ENCODE measurements at places on chromosomes 12 and 14. TPM values are rescaled to one million over a fixed set of nuclear protein-coding genes. Genes with fewer than 3 reads are reported as not detected.

The MED6 gene
- 42.1 TPM for polyA plus RNA-seq

The KRT6A gene
- polyA plus RNA-seq, result not detected

The BCL11B gene
- 0.26 TPM for polyA plus RNA-seq

The PLXNC1 gene
- polyA plus RNA-seq, result 3.8 TPM

The NID2 gene
- not detected for polyA plus RNA-seq

The PTPRR gene
- 977 TPM for polyA plus RNA-seq

The JAG2 gene
- polyA plus RNA-seq, result 0.95 TPM

The NOVA1 gene
- 80.3 TPM for polyA plus RNA-seq

The ANKRD52 gene
- 10.7 TPM for polyA plus RNA-seq

The ST8SIA1 gene
- polyA plus RNA-seq, result 57.8 TPM

The RNF212B gene
- polyA plus RNA-seq, result not detected

The PROX2 gene
- 0.18 TPM for polyA plus RNA-seq

The CLEC4C gene
- polyA plus RNA-seq, result not detected

The PHETA1 gene
- not detected for polyA plus RNA-seq

The FANCM gene
- 7.9 TPM for polyA plus RNA-seq

The CSRP2 gene
- polyA plus RNA-seq, result not detected

The TEX52 gene
- not detected for polyA plus RNA-seq

The PTGER2 gene
- polyA plus RNA-seq, result not detected

The BBS10 gene
- 15.0 TPM for polyA plus RNA-seq

The FAM177A1 gene
- polyA plus RNA-seq, result 51.3 TPM

The RNASE3 gene
- 2.3 TPM for polyA plus RNA-seq

The ULK1 gene
- polyA plus RNA-seq, result 2.3 TPM

The NAA30 gene
- 34.8 TPM for polyA plus RNA-seq

The ADAM21 gene
- 2.4 TPM for polyA plus RNA-seq

The NKX2-1 gene
- not detected for polyA plus RNA-seq

The ACSM4 gene
- polyA plus RNA-seq, result not detected

The RND1 gene
- polyA plus RNA-seq, result 3.0 TPM

Data from Purkinje cell (primary cell).